ENCODE measurements at places on chromosomes 1 and 21.

GRCh38 chr1:156632355-156632754 is 9.6 kb upstream of the BCAN start:
- DNase-seq = no peak

- DNase-seq = no peak
These were observed 1.5 kb downstream of the SPATA6 start for GRCh38 chr1:48470481-48470855.

- no peak for DNase-seq
These were observed 19.9 kb downstream of the GFI1 start for GRCh38 chr1:92466683-92467352.

DNA sequence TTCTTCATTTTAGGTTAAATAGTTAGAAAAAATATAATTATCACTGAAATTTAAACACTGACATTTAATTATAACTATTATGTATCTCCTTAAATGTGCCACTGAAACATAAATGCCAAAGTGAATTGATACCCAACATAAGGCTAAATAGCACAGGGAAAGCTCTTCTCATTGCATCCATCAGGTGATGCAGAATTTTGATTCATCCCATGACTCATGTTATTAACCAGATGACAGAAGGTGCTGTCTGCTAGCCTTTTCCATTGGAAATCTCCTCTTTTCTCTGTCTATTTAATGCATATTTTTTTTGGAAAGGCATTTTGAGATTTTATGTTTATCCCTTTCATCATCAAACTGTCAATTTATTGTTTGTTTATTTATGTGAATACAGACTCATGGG is 136.8 kb downstream of the KCNK2 start:
- no peak for DNase-seq

DNA sequence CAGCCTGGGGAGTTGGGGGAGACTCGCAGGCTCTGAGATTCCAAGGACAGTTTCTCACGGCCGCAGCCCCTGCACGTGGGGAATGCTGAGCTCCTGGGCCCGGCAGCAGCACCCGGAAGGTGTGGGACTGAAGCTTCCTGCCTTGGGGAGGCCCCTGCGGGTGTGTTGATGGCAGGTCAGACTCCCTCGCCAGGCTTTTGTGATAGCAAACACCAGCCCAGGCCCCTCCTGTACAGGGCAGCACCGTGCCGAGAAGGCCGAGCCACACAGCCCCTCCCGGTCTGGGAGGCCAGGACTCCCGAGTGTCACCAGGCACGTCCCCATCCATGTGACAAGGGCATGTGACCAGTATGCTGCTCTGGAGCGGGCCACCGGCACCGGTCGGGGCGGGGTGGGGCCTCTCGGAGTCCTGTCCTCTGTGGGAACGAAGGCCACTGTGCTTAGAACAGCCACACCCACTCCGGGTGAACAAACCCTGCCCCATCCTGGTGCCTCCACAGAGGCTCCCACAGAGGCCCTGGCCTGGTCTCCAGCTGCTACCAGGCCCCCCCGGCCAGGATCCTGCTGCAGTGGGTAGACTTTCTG is 31.1 kb upstream of the ARHGEF16 start:
- no peak for DNase-seq

Data from fibroblast of skin of right quadriceps (primary cell).